ENCODE measurements at places on chromosomes 3 and 15. TPM values are rescaled to one million over a fixed set of nuclear protein-coding genes. Genes with fewer than 3 reads are reported as not detected.

Gene RYR3
- not detected for total RNA-seq

Gene BHLHE40
- 16.0 TPM for total RNA-seq

Gene TMEM45A
- total RNA-seq: 9.0 TPM

Gene ST3GAL6
- 30.1 TPM for total RNA-seq

Gene STRA6
- total RNA-seq: not detected

Gene SNTN
- total RNA-seq: not detected

Gene PTX3
- total RNA-seq: 466 TPM

Gene MYL3
- 0.14 TPM for total RNA-seq

Gene CLRN1
- total RNA-seq: not detected

Gene KNG1
- not detected for total RNA-seq

Gene GALNT15
- total RNA-seq: 175 TPM

Gene AHSG
- not detected for total RNA-seq

Gene CA12
- total RNA-seq: 0.79 TPM

Gene SAMD7
- not detected for total RNA-seq

Gene NDN
- total RNA-seq: 40.3 TPM

Gene TGM5
- not detected for total RNA-seq

Gene TERC
- 446 TPM for total RNA-seq

Gene AMT
- 0.68 TPM for total RNA-seq

Gene CEMIP
- 0.85 TPM for total RNA-seq

Gene NLGN1
- 2.6 TPM for total RNA-seq

Gene CHCHD6
- total RNA-seq: 3.7 TPM

Gene PEX5L
- total RNA-seq: not detected

Gene ISG20
- total RNA-seq: 49.4 TPM

Gene FILIP1L
- total RNA-seq: 42.7 TPM

Gene MYO5C
- total RNA-seq: 44.2 TPM

Gene PPCDC
- total RNA-seq: 14.5 TPM

Gene FXR1
- total RNA-seq: 177 TPM

Gene LSMEM2
- total RNA-seq: not detected

Measured in dermis blood vessel endothelial cell (primary cell).